ENCODE measurements at places on chromosomes 13 and 19.
A peak's percentile ranks its signal among the peaks of the same experiment; 100 is the strongest.

DNA sequence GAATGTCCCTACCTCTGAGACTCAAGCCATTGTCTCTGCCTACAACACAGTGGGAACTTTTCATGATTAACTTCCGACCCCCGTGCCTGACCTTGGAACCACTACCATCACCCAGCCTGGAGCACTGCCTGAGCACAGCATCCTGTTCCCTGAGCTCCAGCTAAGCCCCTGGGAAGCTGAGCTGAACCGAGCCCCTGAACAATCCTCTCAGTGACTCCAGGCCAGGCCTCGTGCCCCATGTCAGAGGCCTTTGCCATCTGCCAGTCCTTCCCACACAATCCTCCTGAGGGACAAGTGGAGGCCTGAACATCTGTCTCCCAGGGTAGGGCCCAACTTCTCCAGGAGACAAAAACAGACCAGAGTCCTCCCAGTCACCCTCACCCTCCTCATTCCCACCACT, 17.5 kb downstream of the CEACAM3 start:
- DNase-seq: no peak

GRCh38 chr13:24693862-24694471, 13.8 kb downstream of the ATP12A start:
- DNase-seq: peak; percentile 9

GRCh38 chr19:39390451-39390750, 505 bp downstream of the PAF1 start:
- no peak for DNase-seq

GRCh38 chr19:1699386-1699785, 47.0 kb upstream of the TCF3 start:
- DNase-seq: no peak

GRCh38 chr19:796692-797527, at the start of gene PTBP1:
Gene PTBP1 (plus strand): TSS chr19:797452. CDS start chr19:797498, 46 bp downstream.
- peak; percentile 99 for DNase-seq

- no peak for DNase-seq
Observed at GRCh38 chr19:51096473-51097165, 11.6 kb downstream of the CTU1 start.

DNA sequence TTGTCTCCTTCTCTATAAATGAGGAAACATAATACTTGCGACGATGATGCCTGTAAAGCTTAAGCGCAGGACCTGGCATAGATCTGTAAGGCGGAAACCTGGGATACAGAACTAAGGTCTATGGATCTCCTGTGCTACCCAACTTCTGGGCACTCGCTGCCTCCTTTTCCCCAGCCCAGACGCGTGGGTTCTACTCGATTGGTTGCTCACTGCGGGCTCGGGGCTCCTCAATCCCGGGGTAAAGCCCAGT, 615 bp upstream of the PSMC4 start:
- DNase-seq: no peak

- DNase-seq: no peak
Observed at GRCh38 chr13:25378528-25378927, 6.8 kb downstream of the ATP8A2 start.

DNA sequence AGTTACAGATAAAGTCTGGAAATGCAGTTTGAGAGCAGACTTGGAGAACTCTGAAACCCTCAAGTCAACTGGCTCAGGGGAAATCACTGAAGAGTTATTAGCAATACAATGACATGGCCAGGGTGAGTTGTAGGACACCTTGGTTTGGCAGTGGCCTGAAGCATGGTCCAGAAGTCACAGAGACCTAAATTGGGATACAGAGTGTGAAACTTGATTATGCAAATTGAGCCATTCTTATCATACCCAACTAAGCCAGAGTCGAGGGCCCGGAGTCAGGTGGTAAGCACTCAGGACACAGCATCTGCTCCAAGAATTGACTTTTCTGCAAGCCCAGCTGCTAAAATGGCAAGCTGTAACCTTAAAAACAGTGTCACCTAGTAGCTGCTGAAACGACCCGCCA, 224.5 kb downstream of the DCLK1 start:
- DNase-seq: no peak

DNA sequence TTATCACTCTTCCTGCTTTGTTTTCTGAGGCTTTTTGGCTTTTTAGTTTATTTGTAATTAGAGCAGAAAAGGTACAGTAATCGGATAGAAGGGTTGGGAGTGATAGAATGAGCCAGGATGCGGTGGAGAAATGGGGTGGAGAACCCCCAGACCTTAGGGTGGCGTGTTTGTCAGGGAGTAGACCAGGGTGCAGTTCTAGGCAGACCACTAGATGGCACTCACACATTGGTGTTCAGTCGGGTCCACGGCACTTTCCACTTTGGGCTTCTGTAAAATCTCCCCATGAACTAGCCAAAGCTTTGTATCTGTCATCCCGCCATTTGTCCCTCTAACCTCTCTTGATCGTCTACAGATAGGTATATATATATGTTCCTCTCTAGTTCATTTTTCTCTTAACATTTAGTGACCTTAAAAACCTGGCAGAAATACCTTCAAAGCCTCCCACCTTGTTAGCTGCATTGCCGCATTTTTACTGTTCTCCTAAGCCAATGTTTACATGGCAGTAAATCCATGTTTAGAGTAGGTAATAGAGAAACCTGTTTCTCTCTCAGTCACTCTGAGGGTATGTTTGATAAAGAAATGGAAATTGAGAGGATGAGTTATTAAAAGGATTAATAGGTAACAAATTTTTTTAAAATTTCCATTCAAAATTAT, 154.9 kb downstream of the TM9SF2 start:
- DNase-seq: peak; percentile 68

GRCh38 chr13:80814541-80814940, 473.6 kb upstream of the SPRY2 start:
- no peak for DNase-seq

GRCh38 chr19:49831592-49831991, 13.5 kb downstream of the MED25 start:
- no peak for DNase-seq

DNA sequence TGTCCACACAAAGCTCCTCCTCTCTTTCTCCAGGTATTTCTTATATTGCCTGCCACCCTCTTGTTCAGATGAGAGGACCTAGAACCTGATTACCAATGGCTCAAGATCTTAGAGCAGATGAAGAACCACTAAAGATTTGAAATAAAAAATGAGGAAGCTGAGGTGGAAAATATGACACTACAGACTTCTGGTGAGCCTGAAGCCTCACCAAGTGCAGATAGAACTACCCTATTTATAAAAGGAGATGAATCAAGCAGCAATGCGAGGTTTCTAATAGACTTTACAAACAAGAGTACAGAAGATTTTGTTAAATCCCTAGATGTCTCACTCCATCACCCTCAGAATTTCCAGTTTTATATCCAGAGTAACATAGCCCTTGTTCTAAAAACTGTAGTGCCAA, 345.8 kb downstream of the TBC1D4 start:
- DNase-seq: no peak

DNA sequence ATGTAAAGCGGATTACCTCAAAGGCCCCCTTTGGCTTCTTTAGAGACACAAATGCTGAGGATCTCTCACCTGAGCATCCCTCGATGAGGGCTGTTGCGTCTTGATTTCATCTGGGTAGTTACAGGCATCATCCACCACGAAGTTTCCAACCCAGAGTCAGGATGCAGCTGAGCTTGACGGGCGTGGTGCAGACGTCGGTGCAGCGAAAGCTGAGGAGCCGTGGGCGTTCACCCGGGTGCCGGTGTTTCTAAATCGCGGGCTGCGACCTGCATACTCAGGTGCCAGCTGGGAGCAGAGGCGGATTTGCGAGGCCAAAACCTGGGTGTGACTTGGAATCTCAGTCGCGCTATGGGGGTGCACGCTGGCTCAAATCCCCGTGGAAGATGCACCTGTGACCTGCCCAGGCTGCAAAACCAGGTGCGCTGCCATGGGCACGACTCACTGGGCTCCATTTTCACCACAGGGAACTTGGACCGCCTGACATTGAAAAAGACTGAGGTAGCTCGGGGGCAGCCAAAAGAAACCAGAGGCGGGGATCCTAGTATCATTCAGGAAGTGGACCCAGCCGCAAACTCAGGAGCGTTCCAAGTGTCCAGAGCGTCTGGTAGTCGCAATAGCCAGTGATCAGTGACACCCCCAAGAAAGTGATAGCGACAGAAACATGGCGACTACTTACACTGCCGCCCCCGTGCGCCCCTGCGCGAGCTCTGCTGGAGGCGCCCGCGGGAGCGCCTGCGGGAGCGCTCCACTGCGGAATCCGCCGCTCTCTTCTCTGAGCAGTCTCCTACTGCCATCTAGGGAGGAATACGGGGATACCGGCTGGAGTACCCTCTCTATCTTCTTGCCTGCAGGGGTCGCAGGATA, 36.4 kb upstream of the IGFL4 start:
- no peak for DNase-seq

DNA sequence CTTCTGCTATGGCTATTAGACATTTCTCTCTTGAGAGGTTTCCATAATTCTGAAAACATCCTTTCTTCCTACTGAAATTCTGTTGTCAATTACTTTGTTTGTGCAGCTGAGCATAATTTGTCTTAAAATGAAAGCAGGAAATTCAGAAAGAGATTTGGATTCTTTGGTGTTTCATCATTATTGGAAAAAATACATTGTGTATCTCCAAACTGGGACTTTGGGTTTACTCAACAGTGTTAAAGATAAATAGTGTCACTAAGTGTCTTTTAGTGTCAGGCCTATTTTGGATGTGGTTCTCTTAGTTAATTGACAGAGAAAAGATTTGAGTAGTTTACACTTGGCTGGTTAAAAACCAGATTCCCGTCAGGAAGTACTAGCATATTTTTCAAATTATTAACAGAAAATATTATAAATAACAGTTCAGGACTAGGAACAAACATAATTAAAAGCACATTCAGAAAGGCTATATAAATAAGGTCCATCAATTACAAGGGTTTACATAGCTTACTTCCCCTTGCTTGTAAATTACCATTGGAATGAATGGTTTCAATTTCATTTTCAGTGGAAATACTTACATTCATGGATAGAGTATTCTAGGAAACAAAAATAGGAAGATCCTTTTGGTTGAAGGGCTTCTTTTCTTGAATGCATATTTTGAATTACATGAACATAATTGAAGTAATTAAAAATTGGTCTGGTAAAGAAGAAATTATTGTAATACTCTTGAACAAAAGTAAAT, 483.1 kb downstream of the GPC6 start:
- no peak for DNase-seq

GRCh38 chr13:73421310-73421912, 362.6 kb downstream of the KLF5 start:
- DNase-seq: no peak

DNA sequence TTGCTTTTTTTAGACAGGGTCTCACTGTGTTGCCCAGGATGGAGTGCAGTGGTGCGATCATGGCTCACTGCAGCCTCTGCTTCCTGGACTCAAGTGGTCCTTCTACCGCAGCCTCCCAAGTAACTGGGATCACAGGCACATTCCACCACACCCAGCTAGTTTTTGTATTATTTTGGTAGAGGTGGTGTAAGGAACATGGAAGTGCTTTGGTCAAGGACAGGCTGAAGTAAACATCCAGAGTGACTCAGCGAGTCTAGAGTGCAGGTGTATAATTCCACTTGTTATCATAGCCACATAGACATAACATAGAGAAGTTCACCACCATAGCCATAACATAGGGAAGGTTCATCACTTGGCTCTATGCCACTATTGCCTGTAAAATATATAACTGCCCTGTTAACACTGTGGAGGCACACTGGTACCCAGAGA, 98.6 kb downstream of the RBM26 start:
- DNase-seq: no peak

Measured in activated CD4-positive, CD25-positive, alpha-beta regulatory T cell (primary cell).